ENCODE measurements at places on chromosomes 1 and 21.

- DNase-seq = no peak
Measured at GRCh38 chr1:163230827-163231226, 28.1 kb upstream of the RGS5 start.

- DNase-seq = no peak
Measured at GRCh38 chr1:172991674-172992400, 58.9 kb downstream of the TNFSF18 start.

GRCh38 chr1:58687516-58687915 is 12.3 kb downstream of the MYSM1 start:
- DNase-seq = no peak

DNA sequence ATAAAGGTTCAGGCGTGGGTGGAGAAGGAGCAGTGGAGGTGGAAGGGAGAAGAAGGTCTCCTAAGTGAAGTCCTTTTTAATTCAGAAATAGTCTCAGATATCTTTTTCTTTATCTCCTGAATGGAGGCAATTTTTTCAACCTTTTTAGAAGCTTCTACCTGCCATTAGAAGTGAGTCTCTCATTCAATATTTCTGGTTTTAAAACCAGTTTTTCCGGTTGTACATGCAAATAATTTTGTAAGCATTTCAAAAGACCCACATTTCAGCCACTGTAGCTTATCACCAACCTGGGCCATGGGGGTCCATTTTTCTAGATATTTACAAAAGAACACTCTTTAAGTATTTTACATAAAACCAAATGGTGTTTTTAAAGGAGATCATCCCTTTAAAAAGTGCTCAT is 1280.2 kb downstream of the NCAM2 start:
- no peak for DNase-seq

GRCh38 chr1:233326811-233327650 is 493 bp upstream of the MAP3K21 start:
- peak; percentile 78 for DNase-seq

- no peak for DNase-seq
Measured at GRCh38 chr1:114690148-114690547, 5.2 kb downstream of the AMPD1 start.

GRCh38 chr21:38661197-38661871 is 144.4 kb upstream of the ETS2 start:
- no peak for DNase-seq

DNA sequence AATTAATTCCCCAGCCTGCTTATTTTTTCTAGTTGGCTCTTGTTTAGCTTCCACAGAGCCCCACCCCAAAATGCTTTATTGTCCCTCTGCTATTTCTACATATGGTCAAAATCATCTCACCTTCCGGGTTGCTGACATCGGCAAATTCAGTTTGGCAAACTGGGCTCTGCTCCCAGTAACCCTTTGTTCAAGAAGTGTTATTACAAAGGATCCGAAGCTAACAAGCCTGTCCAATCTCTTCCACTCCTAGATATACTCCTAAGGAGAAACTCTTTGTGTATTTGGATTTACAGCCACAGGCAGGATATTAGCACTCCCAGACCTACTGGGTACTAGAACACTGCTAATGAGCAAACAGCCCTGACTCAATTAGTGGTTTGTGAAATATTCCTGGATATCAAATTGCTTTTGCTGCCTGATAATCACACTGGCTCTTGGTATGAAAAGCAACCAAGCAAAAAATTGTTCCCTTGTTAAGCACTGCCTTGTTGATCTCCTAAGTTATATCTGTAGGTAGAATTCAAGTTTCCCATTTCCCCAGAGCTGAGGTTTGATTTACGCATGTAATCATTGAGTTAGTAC is 4.0 kb downstream of the JUN start:
- DNase-seq = no peak

GRCh38 chr1:234913771-234914170 is 214.9 kb downstream of the TOMM20 start:
- no peak for DNase-seq

- DNase-seq = no peak
Measured at GRCh38 chr21:35096959-35097358, 47.9 kb upstream of the RUNX1 start.

- no peak for DNase-seq
Measured at GRCh38 chr1:28917757-28918118, 3.4 kb downstream of the EPB41 start.

GRCh38 chr1:212366901-212367300 is 47.8 kb downstream of the PACC1 start:
- no peak for DNase-seq

GRCh38 chr1:42259739-42260064 is 75.3 kb downstream of the FOXJ3 start:
- no peak for DNase-seq

DNA sequence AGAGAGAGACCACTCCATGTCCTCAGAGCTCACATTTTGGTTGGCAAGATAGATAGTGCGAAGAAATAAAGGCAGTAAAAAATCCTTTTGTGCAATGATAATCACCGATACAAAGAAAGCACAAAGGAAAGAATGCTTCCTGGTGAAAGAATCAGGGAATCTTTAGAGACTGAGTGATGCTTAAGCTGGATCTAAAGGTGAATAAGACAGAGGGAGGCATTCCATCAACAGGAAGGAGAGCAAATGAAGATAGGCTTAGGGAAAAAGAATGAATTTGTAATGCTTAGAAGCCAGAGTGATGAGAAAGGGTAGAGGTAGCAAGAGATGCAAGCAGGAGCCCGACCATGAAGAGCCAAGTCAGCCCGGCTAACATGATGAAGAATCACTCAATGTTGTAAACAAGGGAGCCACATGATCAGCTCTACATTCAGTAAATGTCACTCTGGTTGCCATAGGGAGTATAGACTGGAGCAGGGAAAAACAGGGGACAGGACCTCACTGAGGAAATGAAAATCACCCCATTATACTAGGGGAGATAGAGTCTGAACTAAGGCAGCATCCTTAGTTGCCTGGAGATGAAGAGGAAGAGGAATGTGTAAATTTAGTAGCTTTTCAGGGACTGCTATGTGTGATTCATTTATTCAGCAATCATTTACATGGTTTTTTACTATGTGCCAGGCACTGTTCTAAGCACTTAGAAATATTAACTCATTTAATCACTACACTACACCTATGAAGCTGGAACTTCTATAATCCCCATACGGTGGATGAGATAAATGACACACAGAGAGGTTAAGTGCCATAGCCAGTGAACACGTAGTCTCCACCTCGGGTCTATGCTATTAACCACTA is 402.6 kb upstream of the NFIA start:
- DNase-seq = no peak

- no peak for DNase-seq
Measured at GRCh38 chr1:185969028-185969427, 234.8 kb downstream of the HMCN1 start.

DNA sequence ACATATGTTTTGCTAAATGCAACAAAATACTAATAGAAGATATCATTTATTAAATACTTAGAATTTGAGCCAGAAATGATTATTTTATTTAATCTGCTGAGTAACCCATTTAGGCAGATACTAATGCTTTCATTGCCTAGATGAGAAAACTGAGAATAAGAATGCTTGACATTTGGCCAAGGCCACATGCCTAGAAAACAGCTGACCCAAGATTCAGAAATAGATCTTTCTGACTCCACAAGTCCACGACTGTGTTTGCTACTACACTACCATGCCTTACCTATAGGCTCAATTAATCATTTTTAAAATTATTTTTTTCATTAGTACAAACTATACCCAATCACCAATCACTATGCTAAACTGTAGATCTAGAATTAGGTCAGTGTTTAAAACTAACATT is 129.7 kb downstream of the ATP1B1 start:
- no peak for DNase-seq

DNA sequence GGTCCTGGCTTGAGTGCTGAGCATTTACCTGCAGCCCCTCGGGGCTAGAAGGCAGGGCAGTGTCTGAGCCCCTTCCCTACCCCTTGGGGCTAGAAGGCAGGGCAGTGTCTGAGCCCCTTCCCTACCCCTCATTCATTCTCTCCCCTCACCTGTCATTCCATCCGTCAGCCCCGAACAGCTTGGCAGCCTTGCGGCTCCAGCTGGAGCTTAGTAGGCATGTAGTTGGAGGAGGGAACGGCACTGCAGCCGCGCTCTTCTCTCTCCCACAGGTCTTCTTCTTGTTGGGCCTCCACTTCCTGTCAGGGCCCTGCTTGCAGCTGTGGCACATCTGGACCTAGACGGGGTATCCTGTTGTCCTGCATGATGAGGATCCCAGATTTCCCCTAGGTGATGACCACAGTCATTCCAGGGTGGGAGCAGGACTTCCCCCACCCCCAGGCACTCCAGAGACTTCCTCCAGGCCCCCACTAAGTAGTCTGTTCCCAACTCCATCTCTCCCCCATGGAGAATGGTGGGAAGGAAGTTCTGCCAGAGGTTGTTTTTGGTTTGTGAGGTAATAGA is 22.2 kb downstream of the MAPKAPK2 start:
- no peak for DNase-seq

- DNase-seq = no peak
Measured at GRCh38 chr1:198700396-198700795, 61.6 kb downstream of the PTPRC start.

- DNase-seq = no peak
Measured at GRCh38 chr1:27141266-27142003, 13.5 kb downstream of the SLC9A1 start.

DNA sequence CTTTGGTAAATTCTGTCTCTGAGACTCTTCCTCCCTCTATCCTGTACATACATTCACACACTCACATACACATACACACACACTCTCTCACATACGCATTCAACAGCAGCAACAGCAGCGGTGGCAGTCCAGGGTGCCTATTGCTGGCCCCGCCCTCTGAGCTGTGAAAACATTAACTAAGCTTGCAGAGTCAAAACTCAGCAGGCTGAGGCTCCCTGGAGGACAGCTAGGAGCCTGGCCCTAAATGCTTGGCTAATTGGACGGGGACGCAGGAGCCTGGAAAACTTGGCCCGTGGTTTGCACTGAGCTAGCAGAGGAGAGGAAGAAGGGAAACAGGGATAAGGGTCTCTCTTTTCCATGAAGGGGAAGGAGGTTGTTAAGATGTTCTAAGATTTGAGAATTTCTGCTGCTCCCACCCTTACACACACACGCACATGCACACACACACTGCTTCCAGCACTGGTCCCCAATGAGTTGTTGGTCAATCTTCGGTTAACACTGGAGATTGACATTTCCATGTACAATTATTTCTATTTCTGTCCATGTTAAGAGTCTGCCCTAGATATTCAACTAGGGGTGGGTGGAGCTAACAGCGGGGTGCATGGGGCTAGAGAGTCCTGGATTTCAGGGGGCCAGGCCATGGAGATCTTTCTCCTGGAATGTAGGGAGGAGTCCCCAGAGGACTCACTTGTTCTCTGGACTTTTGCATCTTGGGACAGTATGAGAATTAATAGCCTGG is 94.2 kb downstream of the PLXNA2 start:
- DNase-seq = no peak

DNA sequence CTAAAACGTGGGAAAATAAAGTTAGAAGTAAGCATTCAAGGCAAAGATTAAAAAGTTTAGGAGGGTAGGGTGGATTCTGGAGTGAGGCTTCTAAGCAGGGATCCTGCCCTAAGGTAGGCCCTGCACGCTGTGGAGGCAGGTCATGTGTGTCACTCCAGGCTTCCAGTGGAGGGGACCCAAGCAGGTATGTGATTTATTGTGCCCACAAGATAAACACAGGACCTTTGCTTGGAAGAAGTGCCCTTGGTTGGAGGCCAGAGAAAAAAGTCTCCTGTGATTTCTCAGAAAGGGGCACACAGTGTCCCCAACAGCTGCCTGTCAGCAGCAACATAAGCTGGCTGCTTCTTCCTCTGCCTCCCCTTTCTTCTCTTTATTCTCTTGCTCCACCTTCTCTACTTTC is 110.8 kb downstream of the FOXD2 start:
- no peak for DNase-seq

DNA sequence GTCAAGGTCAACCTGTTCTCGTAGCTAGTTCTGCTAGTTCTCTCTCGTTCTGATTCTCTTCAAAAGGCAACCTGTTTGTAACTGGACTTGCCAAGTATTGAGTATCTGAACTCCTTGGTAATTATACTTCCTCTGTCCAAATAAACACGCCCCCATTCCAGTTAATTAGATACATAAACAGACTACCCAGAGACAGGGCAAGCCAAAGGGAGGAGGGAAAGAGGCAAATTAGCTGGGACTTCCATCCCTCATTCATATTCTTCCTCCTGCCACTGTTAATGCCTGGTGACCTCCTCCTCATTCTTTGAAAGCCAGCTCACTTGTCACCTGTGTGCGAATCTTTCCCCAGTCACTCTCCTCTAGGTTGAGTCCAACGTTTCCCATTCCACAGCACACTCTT is 62.9 kb downstream of the LPAR3 start:
- no peak for DNase-seq

- no peak for DNase-seq
Measured at GRCh38 chr21:46515109-46515508, 56.4 kb downstream of the DIP2A start.

DNA sequence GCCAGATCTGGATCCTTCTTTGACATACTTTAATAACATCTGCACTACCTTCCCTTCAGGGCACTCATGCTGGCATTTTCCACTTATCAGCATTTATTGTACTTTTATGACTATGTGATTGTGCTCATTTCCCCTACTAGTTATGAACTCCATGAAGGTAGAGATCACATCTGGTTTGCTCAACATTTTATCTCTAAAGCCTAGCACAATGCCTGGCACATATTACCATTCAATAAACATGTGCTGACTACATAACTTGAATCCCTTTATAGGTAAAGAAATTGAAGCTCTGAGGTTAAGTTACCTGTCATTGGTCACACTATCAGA is 221.2 kb downstream of the HHIPL2 start:
- DNase-seq = no peak

GRCh38 chr1:220680085-220680687 is 10.0 kb upstream of the C1orf115 start:
- no peak for DNase-seq

- DNase-seq = no peak
Measured at GRCh38 chr21:32747396-32747795, 19.6 kb upstream of the SYNJ1 start.

GRCh38 chr1:97350241-97350640 is 570.6 kb downstream of the DPYD start:
- DNase-seq = no peak

DNA sequence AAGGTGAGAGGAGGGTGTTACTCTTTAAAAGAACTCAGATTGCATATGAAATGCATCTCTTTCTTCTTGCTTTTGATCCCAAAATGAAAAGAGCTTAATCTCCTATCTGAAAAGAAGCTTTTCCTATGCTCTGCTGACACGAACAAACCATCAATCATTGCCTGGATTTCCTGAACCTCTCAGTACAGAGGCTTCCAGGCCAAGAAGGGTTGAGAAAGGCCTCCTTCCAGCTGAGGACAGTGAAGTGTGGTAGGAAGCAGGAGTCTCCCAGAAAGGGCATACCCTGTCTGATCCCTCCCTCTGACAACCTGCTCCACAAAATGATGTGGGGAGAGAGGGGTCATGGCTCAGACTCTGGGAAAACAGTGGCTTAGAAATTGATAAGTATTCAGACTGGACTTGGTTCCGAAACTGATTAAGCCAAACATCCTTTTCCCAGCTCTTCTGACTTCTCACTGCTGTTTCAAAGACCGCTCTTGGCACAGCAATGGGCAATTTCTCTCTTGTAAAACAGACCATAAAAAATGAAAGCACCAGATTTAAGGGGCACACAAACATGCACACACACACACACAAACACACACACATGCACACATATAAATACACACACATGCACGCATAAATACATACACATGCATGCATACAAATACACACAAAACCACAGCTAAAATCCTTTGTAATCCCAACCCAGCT is 310.3 kb downstream of the SIPA1L2 start:
- DNase-seq = no peak
